Stimulated activated CD4-positive, alpha-beta T cell treated with anti-CD3 and anti-CD28 coated beads, Interleukin-1b, Interleukin-23, amount 100 ng/mL, for 24 hours (primary cell): ENCODE measurements at places on chromosomes 1 and 21.

GRCh38 chr1:234746798-234747196 lies 136.8 kb upstream of the IRF2BP2 start:
- DNase-seq: no peak

- DNase-seq: no peak
Measured at GRCh38 chr1:161018631-161018930, 2.4 kb downstream of the F11R start.

DNA sequence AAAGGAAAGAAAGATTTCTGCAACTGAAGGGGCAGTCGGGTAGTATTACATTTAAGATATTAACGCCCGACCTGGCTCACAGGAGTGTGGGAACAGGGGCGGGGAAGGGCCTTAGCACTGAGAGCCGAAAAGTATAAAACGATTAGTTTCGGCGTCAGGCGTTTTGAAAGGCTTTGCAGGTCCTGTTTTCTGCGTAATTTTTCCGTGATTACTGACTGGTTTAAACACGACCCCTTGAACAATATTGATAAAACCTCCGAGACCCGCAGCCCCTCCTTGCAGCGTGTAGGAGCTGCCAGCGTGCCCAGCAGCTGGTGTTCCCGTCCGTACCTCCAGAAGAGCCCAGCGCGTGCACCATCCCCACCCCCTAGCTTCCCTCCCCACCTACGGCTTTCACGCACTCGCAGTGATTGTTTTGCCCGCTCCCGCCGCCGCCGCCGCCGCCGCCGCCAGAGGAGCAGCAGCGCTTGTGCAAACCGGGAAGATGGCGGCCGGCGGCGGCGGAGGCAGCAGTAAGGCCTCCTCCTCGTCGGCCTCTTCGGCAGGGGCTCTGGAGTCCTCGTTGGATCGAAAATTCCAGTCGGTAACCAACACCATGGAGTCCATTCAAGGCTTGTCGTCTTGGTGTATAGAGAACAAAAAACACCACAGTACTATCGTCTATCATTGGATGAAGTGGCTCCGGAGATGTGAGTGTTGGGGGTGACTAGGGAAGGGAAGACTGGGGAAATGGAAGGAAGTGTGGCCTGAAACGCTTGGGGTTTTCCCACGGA lies 470 bp downstream of the RPRD2 start:
- DNase-seq: peak; percentile 68

- no peak for DNase-seq
Measured at GRCh38 chr1:30028939-30029338, 694.4 kb downstream of the MATN1 start.

GRCh38 chr1:237763137-237763536 lies 127.6 kb downstream of the ZP4 start:
- no peak for DNase-seq

DNA sequence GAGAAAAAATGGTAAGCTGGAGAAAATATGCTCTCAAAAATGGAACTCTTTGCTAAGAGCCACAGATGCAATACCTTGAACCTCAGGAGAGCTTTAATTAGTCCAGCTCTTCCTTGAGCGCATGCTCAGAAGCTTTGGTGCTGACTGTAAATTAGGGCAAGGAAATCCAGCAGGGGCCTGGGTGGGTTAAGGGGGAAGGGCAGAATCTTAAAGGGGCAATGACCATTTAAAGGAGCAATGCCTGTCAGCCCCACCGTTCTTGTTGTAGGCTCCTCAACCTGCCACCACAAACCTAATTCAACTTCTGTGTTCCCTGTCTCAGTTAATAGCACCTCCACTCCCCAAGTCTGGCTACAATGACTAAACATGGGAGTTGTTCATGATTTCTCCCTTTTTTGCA lies 6.8 kb upstream of the SLC22A15 start:
- no peak for DNase-seq

DNA sequence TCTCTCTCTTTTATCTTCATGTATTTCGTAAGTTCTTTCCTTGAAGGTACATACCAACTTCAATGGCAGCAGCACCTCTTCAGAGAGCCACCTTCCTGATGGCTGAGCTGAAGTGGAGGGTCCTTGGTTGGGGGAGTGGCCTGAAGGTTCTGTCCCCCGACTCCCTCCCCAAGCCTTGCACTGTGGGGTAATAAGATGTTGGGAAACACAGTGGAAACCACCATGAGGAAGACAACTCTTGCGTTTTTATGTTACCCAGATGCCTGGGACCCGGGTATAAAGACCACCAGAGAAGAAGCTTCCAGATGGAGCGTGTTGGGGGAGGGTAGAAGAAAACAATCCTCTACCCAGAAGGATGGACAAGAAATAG lies 794 bp downstream of the KRTAP12-3 start:
- DNase-seq: no peak

DNA sequence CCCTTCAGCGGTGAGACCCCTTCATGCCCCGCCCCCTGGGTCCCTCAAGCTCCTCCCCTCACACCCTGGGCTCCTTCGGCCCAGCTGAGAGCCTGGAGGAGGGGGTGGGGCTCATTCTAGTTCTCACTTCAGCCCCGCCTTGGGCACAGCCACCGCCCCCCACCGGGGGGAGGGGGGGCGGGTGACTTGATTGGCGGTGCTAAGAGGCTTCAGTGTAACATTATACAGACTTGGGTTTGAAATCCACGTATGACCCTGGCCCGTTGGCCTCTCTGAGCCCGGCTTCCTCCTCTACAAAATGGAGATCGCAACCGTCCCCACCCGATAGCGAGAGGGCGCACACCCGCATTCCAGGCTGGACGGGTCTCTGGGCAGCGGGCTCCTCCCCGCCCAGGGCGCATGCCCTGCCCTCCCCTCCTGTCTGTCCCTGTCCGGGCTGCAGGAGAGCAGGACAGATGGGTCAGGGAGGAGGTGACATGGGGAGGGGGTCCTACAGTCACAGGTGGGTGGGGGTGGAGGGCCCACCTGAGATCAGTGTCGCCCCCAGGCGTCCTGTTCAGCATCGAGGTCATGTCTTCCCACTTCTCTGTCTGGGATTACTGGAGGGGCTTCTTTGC lies 5.1 kb downstream of the CLCNKB start:
- no peak for DNase-seq
